ENCODE measurements at places on chromosomes 1 and 21. TPM values are rescaled to one million over a fixed set of nuclear protein-coding genes. Genes with fewer than 3 reads are reported as not detected.
A peak's percentile ranks its signal among the peaks of the same experiment; 100 is the strongest.

GRCh38 chr1:206944703-206945102, 1.6 kb downstream of the PIGR start:
- no peak for DNase-seq

GRCh38 chr1:60672449-60672848, 409.9 kb upstream of the NFIA start:
- no peak for DNase-seq

The SPRR1A gene
- not detected for polyA plus RNA-seq

DNA sequence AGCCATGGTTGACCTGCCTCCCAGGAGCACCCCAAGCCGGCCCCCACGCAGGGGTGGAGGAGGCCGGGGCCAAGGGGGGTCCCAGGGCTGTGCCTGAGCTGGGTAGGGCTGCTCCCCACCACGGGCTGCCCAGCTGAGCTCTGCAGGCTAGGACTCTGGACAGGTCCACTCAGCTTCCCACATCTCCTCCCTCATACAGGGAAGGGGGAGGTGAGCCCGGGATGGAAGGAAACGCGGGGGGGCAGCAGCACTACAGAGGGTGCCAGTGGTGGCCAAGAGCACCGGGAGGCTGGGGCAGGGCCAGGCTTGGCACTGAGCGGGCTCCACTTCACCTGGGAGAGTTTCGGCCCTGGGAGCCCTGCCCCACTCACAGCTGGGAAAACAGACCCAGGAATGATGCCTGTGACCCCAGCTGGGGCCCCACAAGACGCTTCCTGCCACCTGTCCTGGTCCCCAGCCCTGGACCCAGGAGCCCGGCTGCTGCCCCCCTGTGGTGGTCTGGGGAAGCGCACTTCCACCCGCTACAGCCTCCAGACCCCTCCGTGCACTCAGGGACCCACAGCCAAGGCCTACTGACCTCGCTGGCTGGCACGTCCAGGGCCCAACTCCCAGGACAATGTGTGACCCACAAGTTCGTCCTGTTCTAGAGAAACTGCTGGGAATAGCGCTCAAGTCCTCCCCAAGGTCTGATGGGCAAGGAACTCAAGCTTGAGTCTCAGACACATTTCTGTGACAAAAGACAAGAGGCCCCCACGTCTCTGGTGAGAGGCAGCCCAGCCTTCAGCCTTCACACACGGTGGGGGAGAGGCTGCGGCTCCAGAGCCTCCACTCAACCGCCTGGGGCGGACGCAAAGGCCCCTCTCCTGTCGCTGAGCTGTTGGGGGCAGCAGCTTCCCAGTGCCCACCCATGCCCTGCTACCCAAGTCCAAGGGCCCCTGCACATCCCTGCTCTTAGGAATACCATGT, 3.0 kb downstream of the AURKAIP1 start:
- peak; percentile 55 for DNase-seq
